IMR-90 (cell line): ENCODE measurements at places on chromosomes 16 and 17.
A peak's percentile ranks its signal among the peaks of the same experiment; 100 is the strongest.

DNA sequence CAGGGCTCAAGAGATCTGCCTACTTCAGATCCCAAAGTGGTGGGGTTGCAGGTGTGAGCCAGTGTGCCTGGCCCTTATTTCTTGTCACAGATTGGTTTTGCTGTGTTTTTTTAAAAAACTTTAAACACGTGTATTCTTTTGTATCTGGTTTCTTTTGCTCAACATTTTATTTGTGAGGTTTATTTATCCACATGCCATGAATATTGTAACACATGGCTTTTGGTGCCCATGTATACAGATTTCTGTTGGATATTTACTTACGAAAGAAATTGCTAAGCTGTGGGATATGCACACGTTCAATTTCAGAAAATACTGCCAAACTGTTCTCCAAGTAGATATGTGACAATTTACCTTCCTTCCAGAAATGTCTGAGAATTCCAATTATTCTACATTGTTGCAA lies 18.7 kb upstream of the IL34 start:
- no peak for DNase-seq

- no peak for DNase-seq
Observed at GRCh38 chr17:48295362-48296288, 134.4 kb downstream of the SKAP1 start.

GRCh38 chr16:886084-886543 lies 84.7 kb downstream of the LMF1 start:
- peak; percentile 5 for DNase-seq

DNA sequence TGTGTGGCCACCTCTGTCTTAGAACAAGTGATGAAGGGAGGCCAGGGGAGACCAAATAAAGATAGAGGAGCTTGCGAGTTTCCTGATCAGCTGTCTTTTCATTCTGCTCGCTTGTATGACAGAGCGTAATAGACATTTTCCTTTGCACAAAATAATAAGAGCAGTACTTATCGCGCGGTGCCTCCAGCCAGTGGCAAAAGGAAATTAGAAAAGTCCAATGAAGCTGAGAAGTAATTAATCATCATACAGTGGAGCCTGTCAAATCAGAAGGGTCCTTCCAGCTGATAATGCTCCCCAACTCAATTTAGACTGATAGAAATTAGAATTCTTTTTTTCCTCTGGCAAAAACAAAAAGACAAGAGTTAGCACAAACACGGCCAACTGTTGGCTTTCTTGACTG lies 307.0 kb upstream of the IRX5 start:
- DNase-seq = no peak

DNA sequence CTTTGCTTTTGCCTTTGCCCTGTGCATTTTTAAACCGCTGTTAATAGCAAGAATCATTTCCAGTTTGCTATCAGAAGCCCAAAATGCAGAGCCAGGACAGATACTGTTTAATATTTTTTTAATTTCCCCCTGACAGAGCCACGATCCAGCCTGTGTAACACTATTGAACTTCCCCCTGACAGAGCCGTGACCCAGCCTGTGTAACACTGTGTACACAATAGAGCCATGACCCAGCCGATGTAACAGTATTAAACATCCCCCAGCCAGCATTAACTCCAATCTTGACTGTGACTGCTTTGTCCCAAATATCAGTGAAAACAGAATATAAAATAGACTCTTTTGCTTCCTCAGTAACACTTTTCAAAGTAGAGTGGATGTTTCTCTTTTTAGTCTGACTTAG lies 607.9 kb upstream of the CDH5 start:
- no peak for DNase-seq

- DNase-seq = no peak
Observed at GRCh38 chr16:71826533-71827017, 17.9 kb upstream of the AP1G1 start.

DNA sequence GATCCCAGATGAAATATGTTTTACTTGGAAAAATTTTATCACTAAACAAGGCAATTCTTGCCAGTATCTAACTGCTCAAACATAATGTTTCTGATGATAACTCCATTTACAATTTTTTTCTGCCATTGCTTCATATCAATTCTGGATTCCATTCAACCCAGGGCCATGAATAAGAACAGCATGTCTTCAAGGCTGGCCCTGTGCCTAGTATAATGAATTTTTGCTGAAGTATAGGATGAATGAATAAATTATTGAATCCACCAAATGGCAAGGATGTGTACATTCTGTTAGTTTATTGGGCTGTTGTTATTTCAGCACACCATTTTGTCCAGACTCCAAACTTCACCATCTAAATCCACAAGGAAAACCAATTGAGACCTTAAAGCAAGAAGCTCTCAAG lies 414.7 kb downstream of the HS3ST3B1 start:
- no peak for DNase-seq

DNA sequence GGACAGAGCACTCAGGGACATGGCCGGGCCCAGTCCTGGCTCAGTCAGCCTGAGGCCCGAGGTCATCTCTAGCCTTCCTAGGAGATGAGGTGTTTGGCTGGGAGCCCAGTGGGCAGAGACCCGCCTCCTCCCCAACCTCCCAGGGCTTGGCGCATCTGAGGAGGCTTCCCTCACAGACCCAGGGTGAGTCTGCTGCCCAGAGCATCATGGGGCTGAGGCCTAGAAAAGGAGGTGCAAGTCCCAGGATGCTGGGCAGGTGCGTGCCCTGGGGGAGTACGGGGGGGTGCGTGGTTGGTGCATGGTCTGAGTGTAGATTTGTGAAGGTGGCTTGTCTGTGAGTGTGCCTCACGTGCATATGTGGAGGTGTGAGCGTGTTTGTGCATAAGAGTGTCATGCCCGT lies 4.7 kb downstream of the PDE6G start:
- DNase-seq = peak; percentile 93

DNA sequence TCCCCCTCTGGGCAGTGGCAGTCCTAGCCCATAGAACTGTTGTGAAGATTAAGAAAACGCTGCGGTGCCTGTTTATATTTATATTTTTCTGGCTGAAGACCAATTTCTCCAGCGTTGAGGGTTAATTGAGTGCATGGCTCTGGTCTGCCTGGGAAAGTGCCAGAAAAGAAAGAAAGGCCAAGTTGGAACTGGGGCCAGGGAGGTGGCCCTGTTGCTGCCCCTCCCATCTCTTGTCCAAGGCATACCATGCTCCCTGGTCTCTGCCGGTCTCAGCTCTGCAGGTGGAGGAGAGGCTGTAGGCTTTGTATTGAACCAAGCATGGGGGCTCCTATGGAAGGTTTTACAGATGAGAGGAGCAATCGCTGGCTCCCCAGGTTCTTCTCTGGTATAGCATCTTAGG lies 124.7 kb downstream of the MGAT5B start:
- DNase-seq = no peak

DNA sequence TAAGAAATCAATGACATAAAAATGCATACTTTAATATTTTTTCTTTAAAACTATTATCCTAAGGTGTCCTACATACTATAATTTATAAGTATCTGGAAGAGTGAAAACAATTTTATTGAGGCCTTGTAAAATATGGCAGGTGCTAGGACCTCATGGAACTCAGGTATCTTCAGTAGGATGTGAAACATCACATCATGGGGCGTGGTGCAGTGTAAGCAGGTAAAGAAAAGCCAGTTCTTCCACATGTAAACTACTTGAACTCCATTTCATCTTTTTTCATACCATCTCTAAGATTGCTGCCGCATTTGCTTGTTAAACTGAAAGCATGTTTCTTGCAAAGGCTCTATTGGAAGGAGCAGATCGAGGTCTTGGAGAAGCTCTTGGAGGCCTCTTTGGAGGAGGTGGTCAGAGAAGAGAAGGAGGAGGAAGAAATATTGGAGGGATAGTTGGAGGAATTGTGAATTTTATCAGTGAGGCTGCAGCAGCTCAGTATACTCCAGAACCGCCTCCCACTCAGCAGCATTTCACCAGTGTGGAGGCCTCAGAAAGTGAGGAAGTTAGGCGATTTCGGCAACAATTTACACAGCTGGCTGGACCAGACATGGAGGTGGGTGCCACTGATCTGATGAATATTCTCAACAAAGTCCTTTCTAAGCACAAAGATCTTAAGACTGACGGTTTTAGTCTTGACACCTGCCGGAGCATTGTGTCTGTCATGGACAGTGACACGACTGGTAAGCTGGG lies at the start of gene CAPNS2:
Gene CAPNS2 (plus strand): TSS at position 253 of the 744 bp plus-strand sequence. CDS start 73 bp downstream, at position 326.
- DNase-seq = no peak

DNA sequence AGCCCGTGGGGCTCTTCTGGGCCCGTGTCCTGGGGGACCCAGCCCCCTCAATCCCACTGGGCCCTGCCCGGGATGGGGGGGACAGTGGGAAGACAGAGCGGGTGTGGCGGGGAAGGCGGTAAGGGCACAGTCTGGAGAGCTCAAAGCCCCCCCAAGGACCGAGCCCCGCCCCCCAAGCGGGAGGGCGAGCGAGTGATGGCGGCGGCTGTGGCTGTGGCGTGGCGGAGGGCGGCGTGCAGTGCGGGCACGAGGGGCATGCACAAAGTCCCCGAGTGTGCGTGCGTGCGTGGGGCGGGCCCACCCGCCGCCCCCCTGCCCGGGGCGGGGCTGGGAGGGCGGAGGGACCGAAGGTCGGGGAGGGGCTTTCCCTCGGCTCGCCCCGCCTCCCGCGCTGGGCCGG lies 3.6 kb upstream of the WDR24 start:
- no peak for DNase-seq

- DNase-seq = no peak
Observed at GRCh38 chr17:30801671-30802070, 22.8 kb downstream of the CRLF3 start.

DNA sequence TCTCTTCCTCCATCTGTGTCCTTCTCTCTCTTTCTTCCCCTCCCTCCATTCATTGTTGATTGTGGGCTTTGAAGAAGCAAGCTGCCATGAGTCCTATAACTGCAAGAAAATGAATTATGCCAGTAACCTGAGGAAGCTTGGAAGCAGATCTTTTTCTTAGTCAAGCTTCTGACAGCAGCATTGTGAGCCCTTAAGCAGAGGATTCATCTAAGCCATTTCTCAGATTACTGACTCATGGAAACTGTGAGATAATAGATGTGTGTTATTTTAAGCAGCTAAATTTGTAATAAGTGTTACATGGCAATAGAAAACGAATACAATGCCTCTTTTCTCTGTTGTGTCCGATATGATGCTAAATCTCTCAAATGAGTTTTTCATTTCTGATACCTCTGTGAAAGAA lies 1109.7 kb downstream of the CDH11 start:
- no peak for DNase-seq
